NCI-H2029 (cell line): ENCODE measurements at places on chromosomes 3 and 15.

DNA sequence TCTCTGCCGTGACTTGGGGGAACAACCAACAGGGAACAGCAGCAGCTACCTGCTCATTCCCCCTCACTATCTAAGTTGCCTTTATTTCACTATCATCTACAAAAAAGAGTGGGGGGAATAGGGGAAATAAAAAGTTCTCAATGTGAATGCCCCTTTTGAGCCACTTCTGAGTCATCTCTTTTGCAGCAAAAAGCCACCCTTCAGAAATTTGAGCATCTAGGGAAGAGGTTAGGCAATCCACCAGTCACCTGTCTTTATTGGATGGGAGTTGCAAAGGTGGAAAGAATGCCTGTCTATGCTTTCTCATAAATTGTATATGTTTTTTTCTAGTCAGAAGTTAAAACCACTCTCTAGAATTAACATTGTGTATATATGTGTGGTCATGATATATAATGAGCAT is 41.1 kb downstream of the GPD1L start:
- no peak for DNase-seq

- DNase-seq: no peak
These were observed 12.4 kb downstream of the CFAP161 start for GRCh38 chr15:81146466-81146865.

GRCh38 chr15:58046467-58046866 is 19.0 kb downstream of the ALDH1A2 start:
- no peak for DNase-seq

DNA sequence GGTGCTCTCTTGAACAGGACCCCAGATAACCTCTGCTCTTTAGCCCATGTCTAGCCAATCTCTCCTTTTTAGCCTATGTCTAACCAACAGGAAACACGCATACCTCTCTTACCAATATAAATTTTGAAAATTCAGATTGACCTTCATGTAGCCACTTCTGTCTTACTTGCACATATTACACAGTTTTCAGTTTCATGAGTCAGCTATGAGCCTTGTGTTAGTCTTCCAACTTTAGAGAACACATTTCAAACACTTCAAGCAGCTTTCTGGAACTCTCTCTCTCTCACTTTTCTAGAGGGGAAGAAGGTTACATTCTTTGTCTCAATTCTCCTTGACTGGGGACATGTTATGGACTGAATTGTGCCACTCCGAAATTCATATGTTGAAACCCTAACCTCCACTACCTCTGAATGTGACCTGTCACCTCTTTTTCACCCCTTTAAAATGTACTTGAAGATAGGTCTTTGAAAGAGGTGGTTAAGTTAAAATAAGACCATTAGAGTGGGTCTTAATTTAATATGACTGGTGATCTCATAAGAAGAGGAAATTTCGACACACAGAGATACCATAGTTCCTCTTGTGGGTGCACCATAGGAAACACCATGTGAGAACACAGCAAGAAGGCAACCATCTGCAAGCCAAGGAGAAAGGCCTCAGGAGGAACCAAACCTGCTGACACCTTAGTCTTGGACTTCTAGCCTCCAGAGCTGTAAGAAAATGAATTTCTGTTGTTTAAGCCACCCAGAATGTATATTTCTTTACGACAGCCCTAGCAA is 480.3 kb upstream of the ALCAM start:
- DNase-seq: no peak
